ENCODE measurements at places on chromosomes 7 and 10.

DNA sequence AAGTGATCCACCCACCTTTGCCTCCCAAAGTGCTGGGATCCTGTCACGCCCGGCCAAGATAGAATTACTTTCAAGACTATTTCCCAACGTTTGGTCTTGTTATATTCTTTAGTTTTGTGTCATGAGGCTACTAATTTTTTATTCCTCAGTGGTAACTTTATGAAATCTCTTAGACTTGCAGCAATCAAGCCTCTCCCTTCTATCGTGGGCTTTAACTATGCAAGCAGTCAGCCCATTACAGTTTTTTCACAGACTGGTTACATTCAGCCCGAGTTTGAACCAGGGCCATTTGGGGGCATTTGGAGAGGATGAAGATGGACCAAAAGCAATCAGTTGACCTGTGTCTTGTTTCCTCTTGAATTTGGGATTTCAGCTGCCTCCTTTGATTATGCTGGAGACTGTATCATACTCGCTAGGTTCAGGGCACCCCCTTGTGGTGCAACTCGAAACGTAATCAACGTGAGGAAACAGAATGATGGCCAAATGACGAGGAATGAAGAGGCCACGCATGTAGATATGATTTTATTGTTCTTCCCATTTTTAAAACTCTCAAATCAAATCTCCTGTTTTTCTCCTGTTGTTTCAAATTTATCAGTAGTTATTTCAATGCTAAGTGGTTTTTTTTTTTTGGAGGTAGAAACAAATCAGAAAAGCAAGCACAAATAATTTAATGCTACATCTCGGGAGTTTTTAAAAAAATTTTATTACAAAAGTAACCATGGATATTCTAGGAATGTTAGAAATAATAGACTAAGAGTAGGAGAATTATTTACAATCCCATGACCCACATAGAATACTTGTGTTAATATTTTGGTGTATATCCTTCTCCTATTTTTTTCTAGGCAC is 151.6 kb downstream of the KIAA1217 start:
- DNase-seq: peak; percentile 65

- DNase-seq: no peak
These were observed 22.9 kb upstream of the GPR22 start for GRCh38 chr7:107446988-107447387.

- no peak for DNase-seq
These were observed 601.9 kb upstream of the GALNT17 start for GRCh38 chr7:70529914-70530585.

GRCh38 chr7:15557186-15557585 is 4.6 kb downstream of the AGMO start:
- DNase-seq: no peak

DNA sequence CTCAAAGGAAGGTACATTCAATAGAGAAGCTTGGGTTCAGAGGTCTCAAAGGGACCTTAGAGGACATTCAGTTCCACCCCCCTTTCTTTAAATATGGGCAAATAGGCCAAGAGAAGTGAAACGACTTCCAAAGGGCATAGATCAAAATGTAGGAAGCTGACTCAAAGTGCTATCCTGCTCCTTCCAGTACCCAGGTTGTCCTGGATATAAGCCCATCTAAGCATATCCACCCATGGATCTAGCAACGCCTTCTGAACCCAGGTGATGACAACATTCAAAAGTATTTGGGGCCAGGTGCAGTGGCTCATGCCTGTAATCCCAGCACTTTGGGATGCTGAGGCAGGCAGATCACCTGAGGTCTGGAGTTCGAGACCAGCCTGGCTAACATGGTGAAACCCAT is 5.3 kb downstream of the ATXN7L1 start:
- DNase-seq: no peak

- no peak for DNase-seq
These were observed 4.8 kb downstream of the RUFY2 start for GRCh38 chr10:68402276-68402675.

- DNase-seq: no peak
These were observed 18.6 kb upstream of the GSAP start for GRCh38 chr7:77434570-77435275.

GRCh38 chr7:108358553-108358952 is 97.7 kb downstream of the NRCAM start:
- DNase-seq: peak; percentile 82

- no peak for DNase-seq
These were observed 722 bp downstream of the MDH2 start for GRCh38 chr7:76048668-76048988.

- no peak for DNase-seq
These were observed 1177.4 kb downstream of the SORCS1 start for GRCh38 chr10:105986912-105987635.

- DNase-seq: no peak
These were observed 782 bp downstream of the IFIT5 start for GRCh38 chr10:89414879-89415821.

- DNase-seq: no peak
These were observed 80.3 kb upstream of the RET start for GRCh38 chr10:42996588-42996987.

DNA sequence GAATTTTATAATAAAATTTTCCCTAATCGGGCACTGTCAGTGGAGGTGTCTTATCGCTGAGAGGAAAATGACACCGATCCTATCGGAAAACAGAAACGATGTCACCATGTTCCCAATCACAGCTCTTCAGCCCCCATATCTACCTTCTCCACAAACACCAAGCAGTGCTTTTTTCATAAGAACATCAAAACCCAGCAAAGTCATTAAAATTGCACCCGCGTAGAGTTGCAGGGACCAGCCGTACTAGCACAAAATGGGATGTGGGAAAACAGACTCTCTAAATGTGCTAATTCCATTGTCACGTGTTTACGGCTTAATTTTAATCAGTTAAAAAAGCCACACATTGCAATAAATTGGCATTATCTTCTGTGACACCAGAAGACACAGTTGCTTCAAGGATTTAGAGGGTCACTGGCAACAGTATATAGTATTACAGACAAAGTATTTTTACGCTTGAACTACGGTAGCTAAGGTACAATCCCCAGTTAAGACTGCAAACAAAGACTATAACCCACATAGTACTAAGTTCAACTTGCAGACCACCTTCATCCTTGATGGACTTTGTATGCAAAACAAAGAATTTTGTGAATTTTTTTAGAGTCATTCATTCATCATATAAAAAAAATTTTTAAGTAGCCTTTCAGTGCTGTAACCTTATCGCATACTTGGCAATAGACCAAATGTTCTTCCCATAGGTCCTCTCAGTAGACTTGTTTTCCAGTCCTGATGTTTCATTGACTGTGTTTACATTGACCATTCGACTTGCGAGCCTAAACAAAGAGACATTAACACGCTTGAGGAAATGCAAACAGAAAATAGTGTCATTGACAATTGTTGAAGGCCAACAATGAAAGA is 116.0 kb downstream of the VTI1A start:
- no peak for DNase-seq

GRCh38 chr10:110893559-110894179 is 21.9 kb downstream of the PDCD4 start:
- no peak for DNase-seq

DNA sequence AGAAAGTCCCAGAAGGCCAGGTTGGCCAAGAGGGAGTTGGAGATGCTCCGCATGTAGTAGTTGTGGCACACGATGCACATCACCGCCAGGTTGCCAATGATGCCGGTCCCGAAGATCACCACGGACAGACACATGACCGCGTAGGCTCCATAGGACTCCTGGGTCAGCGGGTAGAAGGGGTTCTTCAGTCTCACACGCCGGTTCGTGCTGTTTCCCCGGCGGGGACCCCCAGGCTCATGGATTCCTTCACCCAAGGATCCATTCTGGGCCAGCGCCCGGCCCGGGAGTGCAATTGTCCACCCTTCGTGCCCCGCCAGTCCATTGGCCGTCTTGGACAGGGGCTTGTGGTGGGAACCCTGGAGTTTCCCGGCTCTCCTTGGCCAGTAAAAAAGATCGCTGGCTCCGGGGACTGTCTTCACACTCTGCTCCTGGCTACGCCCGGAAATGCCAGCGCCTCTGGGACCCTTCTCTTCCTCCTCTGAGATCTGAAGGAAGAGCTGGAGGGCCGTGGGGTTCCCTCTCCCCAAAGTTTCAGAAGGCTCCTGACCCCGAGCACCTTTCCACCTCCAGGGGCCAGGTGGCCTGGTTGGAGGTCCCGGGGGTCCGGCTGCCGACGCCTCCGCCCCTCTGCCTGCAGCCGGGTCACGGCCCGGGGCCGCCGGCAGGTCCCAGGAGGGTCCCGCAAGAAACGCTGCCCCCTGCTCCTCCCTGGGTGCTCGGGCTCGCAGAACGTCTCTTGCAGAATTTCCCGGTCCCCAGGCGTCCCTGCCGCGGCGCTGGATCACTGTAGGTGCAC is 1.3 kb downstream of the GPR37 start:
- DNase-seq: no peak

DNA sequence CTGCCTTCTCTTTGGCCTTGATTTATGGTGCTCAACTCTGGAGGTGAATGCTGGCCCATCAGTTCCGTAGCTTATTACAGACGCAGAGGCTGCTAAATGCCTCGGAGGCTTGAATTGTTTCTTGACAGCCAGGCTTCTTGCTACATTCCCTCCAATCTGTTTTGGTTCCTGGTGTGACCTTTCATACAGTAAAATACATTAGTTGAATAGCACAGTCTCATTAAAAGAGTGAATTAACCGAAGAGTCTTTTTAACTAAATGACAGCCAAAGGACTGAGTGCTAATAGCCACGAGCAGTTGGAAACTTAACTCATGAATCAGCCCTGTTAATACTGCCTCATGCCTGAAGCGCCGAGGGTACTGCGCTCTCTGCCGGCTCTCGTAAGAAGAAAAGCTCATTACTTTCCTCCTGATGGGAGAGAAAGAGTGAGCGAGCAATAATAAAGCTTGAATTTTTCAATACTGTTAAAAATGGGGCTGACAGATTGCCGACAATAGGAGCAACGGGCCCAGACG is 236.4 kb upstream of the GPR26 start:
- DNase-seq: no peak

DNA sequence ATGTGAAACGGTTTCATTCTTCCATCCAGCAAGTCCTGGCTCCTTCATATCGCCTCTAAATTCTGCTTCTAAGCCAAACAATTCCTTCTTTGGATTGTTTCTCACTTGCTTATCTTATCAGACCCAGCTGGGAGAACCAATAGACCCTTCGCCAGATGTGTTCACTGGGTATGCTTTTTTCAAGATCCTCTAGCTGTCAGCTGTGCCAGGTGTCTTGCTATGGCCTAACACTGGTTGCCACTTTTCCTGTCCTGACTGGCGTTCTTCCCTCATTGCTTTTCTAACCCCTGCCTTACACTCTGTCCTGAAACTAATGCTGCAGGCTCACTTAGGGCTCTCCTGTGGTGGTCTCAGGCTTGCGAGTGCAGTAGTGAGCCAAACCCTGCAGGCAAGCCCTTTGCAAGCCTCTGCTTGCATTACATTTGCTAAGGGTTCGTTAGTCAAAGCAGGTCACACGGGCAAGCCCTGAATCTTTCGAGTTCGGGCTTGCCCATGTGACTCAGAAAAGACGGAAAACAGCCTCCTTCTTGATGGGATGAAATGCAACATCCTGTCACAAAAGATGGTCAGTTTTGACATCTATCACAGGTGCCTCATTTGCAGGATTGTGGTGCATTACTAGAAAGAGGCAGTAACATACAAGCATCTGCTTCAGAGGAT is 92.8 kb downstream of the VWC2 start:
- no peak for DNase-seq

DNA sequence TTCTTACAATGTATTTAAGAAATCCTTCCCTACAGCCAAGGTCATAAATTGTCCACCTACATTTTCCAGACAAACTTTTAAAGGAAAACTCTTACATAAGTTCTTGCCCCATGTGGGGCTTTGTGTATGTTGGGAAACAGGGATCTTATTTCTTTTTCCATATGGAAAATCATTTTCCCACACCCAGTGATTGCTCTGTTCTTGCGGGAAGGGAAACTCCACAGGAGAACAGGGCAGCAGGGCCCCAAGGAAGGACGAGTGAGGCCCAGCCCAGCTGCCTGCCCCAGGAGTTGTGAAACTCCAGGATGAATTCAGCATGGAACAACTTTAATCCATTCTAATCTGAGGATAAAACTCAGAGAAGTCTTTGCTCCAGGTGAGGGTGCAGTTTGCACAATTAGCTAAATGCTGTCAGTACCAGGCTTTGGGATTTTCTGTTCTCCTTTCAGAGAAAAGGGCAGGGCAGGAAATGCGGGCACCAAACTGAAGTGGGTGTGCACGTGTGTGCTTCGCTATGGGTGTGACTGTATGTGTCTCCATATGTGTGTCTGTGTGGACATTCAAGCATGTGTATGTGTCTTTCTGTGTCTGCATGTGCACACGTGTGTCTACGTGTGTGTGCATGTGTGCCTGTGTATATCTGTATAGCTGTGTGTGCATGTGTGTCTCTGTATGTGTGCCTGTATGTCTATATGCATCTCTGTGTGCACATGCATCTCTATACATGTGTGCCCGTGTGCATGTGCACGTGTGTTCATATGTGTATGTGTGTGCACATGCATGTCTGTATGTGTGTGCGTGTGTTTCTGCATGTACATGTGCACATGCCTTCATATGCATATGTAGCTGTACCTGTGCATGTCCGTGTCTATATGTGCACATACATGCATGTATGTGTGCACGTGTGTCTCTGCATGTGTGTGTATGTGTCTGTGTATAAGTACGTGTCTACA is 102.0 kb upstream of the FAM20C start:
- no peak for DNase-seq

DNA sequence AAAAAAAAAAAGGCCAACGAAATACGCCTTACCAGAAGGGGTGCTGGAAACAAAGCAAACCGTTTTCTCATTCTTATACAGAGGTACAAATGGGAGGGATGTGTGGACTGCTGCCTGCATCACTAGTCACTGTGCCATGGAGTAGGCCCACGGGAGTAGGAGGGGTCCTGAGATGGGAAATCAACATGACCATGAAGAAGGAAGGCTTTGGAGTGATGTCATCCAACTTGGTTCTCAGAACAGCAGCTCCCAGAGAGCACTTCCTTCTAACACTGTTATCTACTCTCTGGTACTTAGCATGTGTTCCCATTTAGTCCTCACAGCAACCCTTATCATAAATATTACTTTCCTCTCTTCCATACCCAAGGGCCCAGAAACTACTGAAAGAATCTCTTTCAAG is 60.0 kb upstream of the LRGUK start:
- no peak for DNase-seq

- DNase-seq: no peak
These were observed 636.6 kb upstream of the DPP6 start for GRCh38 chr7:153415632-153416031.

- DNase-seq: no peak
These were observed 122.6 kb upstream of the ASAH2 start for GRCh38 chr10:50373821-50374501.

- DNase-seq: peak; percentile 32
These were observed 85.5 kb downstream of the PRTFDC1 start for GRCh38 chr10:24866604-24867583.

- DNase-seq: no peak
These were observed 135.7 kb upstream of the PPIF start for GRCh38 chr10:79211616-79212015.

- DNase-seq: no peak
These were observed 148.0 kb downstream of the TSPAN12 start for GRCh38 chr7:120709972-120710320.

GRCh38 chr10:101920546-101920945 is 76.9 kb upstream of the KCNIP2 start:
- DNase-seq: no peak

GRCh38 chr10:108169846-108170245 is 1005.3 kb upstream of the SORCS1 start:
- no peak for DNase-seq

GRCh38 chr10:29681676-29682448 is 47.1 kb upstream of the SVIL start:
- no peak for DNase-seq

GRCh38 chr10:84077768-84078167 is 61.5 kb upstream of the GHITM start:
- no peak for DNase-seq

All from fibroblast of the conjunctiva (primary cell).